Fibroblast of skin of left quadriceps (primary cell): ENCODE measurements at places on chromosomes 5 and 9.

- DNase-seq = peak; percentile 30
These were observed 155.0 kb downstream of the MAN2A1 start for GRCh38 chr5:109844695-109845094.

GRCh38 chr5:400282-401145, 42.5 kb upstream of the EXOC3 start:
- DNase-seq = peak; percentile 97

- DNase-seq = no peak
These were observed 70.6 kb upstream of the ZNF622 start for GRCh38 chr5:16536246-16536645.

GRCh38 chr9:122519376-122519775, 435 bp downstream of the OR1J4 start:
- no peak for DNase-seq

- peak; percentile 59 for DNase-seq
These were observed 182.2 kb downstream of the MAPKAP1 start for GRCh38 chr9:125524583-125525355.

DNA sequence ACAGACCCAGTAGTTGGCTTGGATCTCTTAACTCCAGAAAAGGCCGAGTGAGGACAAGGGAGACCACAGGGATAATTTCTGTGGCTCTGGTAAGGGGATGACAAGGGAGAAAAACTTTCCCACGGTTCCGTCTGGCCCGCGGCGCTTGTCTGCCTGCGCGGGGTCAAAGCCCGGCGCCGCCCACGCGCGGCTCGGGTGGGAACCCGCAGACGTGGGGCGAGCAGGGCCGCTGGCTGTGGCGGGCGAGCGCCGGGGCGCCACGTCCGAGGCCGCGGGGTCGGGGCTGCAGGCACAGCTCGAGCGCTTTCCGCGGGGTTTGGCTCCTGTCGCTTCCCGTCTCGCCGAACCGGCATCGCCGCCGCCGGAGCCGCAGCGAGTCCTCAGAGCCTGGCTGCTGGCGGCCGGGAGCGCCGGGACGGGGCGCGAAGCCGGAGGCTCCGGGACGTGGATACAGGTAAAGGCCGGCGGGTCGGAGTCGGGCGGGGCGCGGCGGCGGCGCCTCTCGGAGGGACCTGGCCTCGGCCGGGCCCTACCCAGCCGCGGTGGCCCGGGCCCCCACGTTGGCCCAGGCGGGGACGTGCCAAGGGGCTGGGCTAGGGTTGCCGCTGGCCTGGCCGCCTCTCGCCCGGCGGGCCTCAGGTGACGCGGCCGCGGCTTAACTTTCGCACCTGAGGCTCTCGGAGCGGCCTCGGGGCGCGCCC, at the start of gene RNF180:
RNF180 (plus strand) TSS at position 344 of the 701 bp plus-strand sequence. CDS start 34,965 bp downstream, outside the sequence.
- DNase-seq = peak; percentile 4

- DNase-seq = no peak
These were observed 112.5 kb downstream of the PRR16 start for GRCh38 chr5:120576588-120576987.

GRCh38 chr9:95053611-95054570, 263.6 kb downstream of the FANCC start:
- no peak for DNase-seq

DNA sequence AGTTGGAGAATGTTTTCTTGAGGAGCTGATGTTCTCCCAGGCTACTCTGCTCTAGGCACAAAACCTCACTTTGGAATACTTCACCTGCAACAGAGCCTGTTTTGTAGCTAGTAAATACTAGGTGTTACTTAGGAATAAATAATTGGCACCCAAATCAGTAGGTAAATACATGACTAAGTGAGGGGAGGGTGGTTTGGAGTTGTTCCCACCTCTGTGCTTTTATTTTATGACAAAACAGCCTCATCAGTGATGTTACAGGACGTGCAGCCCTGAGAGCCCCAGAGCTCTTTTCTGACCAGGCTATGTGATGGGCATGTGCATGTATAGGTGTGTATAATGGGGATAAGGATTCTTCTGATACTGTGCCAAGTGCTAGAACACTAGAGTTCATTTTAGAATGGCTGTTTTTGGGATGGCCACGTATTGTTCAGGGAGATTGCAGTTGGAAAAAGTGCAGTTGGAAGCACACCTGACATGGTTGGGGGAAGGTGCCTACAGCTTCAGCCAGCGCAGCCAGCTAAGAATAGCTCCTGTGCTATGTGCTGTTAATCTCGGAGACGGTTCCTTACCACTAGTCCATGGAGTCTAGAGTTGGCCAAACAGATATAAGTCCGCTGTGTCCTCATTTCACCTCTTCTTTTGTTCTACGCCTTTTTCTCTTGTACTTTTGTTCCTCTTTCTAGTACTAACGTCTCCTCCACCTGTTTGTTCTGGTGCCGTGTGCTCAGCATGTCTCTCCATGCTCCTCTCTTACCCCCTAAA, 284.7 kb downstream of the FANCC start:
- DNase-seq = no peak

DNA sequence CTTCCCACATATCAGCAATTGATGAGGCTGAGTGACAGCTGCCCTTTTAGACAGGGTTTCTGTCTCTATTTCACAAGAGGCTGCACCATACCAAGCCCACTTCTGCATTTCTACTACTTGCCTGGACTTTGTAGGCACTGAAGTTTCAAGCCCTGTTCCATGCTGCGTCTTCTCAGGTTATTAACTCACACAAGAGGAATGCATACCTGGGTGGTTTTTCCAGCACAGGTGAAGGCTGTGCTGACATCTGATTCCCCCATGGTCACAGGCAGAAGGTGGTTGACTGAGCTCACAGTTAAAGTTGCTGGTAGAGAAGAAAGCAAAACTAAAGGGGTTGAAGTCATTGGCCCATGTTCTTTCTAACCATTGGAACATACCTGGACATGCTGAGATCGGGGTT, 86.6 kb downstream of the MAMDC2 start:
- no peak for DNase-seq

- no peak for DNase-seq
These were observed 19.3 kb downstream of the ABHD17B start for GRCh38 chr9:71891557-71892189.

GRCh38 chr9:82443312-82443711, 454.7 kb downstream of the SPATA31D1 start:
- DNase-seq = no peak

GRCh38 chr9:86639899-86640379, 285.7 kb upstream of the TUT7 start:
- no peak for DNase-seq

DNA sequence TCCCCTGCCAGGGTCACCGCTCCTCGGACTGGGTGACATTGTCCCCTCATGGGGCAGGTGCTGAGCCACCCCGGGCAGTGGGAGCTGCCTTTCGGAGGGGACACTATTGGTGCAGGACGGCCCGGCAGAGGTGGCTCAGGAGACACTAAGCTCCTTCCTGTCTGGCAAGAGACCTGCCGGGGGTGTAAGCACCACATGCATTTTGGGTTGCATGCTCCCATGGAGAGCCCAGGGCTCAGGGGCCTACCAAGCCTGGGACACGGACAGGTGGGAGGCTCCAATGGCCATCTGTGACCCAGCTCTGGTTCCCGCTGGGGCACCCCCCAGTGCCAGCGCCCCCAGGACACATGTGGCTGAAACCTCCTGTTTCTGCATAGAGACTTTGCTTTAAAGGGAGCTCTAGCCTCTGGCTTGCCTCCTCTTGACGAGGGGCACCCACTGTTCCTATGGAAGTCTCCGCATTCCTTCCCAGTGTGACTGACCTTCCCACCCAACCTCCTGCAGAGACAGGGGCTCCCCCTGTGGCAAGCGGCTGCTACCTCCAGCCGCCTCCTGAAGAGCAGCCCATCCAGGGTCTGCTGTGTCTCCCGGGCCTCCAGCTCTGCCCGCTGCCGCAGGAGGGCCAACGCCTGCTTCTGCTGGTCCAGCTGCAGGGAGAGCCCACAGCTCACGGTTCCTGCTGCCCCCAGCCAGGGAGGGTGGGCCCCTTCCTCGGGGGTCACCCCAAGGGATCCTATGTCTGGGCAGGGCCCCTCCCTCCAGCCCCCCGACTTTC, 28.1 kb downstream of the CCDC187 start:
- no peak for DNase-seq

GRCh38 chr5:66426259-66427138, 169.7 kb upstream of the MAST4 start:
- DNase-seq = no peak

DNA sequence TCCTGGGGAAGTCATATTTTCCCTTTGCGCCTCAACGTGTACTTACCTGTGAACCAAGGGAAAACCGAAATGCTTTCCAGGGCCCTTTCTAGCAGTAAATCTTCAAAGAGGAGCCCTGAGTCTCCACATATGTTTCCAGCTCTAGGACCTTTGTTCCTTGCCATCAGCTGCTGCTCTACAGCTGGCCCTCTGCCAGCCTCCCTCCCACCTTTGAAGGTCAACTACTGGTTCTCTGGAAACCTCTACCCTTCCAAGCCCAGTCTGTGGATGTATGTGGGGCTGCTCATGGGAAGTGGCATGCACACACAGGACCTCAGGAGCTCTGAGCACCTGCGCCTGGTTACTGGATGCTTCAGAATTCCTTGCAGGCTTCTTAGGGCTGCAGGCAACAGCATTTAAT, 117.2 kb downstream of the PSD2 start:
- no peak for DNase-seq

DNA sequence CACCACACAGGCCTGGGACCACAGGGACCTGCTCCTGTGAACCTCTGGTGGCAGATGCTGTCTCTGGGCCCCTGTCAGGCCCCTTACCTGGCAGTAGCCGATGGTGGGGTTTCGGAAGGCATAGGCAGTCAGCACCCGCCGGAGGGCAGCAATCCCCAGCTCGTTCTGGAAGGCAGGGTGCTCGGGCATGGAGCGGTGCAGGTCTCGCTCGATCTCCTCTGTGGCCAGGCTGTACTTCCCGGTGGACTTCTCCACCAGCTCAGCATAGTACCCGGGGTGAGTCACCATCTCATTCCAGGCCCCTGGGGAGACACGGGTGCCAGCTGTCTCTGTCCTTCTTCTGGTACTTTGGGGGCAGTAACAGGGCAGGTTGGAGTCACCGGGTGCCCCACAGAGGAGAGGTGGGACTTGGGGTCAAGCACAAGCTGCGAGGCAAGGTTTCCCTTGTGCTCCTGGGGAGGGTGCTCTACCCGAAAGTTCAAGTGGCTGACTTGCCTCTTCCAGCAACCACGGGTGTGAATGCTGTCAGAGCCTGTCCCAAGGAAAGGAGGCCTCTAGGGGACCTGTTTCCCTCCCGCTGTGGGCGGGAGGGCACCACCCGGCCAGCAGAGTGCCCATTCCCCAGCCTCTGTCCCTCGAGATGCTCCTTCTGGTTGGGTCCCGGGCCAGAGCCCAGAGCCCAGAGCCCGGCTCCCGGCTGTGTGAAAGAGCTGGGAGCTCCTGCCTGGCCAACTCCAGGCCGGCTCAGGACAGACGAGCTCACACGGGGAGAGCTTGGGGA, 19.8 kb upstream of the MRNIP start:
- DNase-seq = no peak

- DNase-seq = peak; percentile 18
These were observed 37.3 kb downstream of the FBXW2 start for GRCh38 chr9:120755810-120756434.

DNA sequence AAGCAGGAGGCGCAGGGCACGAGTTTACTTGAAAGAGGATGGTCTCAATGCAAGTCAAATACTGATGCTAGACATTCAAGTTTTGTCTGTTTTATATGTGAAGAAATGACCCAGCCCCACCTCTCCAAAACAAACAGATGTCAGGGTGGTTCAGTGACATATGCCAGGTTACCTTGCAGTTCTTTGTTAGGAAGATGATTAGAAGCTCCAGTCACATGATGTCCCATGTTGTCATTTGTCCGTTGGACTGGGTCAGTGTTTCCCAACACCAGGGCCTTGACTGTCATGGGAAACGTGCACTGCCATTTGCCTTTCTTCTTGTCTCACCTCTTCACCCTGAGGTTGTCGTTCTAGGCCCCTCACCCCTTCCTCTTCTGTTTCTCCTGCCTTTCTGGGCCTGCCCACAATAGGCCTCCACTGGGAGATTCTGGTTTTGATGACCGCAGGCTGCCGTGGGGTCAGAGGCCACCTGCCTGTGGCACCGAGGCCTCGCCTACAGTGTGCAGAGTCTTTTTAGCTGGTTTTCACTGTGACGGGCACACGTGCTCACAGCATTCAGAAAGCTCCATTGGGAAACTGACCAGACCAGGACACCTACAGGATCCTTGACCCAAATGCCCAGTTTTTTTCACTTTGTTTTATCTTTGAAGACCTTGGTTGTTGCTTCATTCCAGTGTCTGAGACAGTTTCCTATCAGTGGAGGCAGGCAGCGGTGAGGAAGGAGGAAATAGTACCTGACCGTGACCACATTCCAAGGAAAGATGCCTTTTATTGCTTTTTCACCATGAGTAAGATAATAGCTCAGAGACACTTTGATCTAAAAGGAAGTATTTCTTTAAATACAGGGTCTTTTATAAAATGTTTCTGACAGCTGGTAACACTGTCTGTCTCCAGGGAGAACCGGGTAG, 123.1 kb downstream of the PIP5K1B start:
- no peak for DNase-seq

GRCh38 chr9:3830291-3830690, 304.5 kb upstream of the RFX3 start:
- no peak for DNase-seq

- DNase-seq = no peak
These were observed 5.1 kb upstream of the TERT start for GRCh38 chr5:1299961-1300360.

DNA sequence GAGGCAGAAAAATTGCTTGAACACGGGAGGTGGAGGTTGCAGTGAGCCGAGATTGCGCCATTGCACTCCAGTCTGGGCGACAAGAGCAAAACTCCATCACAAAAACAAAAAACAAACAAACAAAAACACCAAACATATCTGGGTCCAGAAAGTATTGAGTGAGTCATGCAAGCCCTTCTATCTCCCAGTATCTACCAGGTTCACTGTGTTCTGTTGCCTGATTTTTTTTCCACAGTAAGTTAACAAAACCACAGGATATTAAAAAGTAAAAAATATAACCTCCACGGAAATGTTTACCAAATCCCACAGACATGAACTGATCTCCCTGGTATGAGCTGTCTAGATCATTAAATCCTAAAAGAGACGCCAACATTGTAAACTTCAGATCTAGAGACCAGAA, 94.4 kb downstream of the ANKH start:
- DNase-seq = no peak

- DNase-seq = no peak
These were observed 601.8 kb upstream of the ZNF608 start for GRCh38 chr5:125348221-125348692.

- no peak for DNase-seq
These were observed 53.4 kb upstream of the SUB1 start for GRCh38 chr5:32531885-32532520.

DNA sequence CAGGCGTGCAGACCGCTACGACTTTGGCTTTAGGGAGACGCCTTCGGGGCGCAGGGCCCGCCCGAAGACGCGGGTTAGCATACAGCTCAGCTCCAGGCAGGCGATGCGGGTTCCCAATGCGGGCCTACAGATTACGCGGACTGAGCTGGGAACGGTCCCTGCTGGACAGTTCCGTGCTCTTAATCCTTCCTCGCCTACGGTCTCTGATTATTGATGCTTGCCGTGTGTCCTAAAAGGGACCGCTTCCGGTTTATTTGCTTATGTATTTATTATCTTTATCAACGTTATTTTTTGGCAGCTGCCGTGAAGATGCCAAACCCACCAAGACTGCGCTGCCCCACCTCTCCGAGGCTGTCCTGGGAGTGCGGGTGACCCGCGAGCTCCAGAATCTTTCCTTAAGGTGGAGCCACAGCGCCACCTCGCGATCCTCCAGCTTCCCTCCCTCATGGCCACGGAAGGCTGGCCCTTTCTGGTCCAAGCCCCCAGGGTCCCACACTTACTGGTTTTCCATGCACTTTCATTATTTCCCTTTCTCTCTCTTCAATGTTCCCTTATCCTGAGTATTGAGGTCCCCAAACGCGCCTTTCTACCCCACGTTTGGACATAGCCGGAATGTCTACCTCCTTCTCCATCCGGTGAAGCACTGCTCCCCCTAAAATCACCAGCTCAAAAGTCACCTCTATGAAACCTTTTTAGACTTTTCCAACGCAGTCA, 7.0 kb upstream of the EBF1 start:
- no peak for DNase-seq
